ENCODE measurements at places on chromosomes 4 and X. TPM values are rescaled to one million over a fixed set of nuclear protein-coding genes. Genes with fewer than 3 reads are reported as not detected.

DNA sequence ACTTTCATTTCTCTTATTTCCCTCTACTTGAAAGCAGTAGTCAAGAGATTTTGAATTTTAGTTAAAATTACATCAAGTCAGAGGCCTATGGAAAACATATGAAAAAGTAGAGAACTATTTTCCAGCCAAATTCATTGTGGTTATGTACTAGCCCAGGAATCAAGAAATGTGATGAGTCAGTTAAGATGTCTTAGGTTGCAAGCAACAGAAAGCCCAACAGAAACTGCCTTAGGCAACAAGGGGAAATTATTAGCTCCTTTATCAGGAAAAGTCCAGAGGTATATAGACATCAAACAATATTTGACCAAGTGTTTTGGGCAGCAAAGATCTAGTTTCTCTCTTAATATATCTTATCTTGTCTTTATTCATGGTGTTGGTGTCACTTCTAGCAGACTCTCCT is 37.8 kb upstream of the FRMD7 start:
- no peak for DNase-seq

DNA sequence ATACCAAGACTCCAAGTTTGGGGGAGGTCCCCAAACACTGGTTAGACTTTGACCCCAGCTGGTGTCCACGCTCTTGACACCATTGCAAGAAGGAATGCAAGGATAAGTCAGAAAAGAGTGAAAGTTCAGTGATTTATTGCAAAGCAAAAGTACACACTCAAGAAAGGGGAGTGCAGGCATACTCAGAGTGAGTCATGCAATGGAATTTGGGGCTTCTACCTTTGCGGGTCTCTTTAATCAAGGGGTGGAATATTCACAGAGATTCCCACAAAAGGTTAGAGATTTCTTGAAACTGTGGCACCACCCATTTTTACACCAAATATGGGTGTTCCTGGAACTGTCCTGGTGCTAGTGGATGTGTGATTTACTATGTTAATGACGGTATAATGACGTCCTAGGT is 5.2 kb upstream of the SMIM10L2A start:
- DNase-seq = no peak

DNA sequence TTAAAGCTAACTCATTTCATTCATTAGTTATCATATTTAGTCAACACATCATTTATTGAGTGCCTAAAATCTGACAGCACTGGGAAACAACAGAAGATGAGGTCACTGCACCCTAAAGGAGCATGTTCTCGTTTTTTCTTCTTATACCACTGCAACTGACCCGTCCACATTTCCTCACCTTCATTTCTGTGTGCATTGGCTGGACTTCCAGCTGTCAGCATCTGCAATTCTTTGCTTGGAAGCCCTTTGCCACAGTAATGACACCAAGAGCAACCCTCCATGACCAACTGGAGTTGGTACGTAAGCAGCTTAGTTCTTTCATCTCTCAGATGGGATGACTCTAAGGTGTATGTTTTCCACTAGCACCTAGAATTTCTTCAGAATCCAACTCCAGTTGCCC is 13.2 kb downstream of the SHROOM3 start:
- no peak for DNase-seq

- no peak for DNase-seq
Observed at GRCh38 chrX:20402956-20403355, 136.2 kb upstream of the RPS6KA3 start.

DNA sequence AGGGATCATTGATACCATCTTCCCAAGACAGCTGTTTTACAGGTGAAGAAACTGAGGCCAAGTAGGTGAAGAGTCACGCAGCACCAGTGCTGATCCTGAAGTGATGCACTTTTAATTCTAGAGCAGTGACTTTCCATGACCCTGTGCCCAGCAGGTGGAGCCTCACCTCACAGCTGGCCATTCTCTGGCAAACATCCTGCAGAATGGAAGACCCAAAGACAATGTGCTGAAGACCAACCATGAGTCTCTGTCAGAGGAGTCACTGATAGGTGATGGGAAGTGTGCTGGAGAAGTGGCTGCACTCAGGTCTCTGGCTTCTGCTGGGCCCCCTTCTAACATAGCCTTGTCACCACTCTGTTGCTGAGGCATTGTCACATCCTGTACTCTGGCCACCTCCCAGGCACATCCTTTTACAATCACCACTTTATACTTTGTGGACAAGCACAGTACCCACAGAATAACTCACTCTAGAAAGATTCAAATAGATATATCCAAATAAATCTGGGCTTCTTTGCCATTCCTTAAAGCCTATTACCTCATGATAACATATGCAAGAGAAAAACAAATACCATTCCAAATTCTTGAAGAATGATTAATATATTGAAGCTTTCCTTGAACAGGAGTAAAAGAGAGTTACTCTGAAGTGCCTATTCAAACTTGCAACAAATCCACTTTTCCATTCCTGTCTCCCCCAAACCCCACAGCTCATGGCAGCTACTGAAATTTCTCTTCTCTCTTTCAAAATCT is 64.1 kb upstream of the SCOC start:
- DNase-seq = no peak

TGIF2LX gene
- not detected for polyA plus RNA-seq

- no peak for DNase-seq
Observed at GRCh38 chr4:176601124-176601523, 191.6 kb downstream of the VEGFC start.

DNA sequence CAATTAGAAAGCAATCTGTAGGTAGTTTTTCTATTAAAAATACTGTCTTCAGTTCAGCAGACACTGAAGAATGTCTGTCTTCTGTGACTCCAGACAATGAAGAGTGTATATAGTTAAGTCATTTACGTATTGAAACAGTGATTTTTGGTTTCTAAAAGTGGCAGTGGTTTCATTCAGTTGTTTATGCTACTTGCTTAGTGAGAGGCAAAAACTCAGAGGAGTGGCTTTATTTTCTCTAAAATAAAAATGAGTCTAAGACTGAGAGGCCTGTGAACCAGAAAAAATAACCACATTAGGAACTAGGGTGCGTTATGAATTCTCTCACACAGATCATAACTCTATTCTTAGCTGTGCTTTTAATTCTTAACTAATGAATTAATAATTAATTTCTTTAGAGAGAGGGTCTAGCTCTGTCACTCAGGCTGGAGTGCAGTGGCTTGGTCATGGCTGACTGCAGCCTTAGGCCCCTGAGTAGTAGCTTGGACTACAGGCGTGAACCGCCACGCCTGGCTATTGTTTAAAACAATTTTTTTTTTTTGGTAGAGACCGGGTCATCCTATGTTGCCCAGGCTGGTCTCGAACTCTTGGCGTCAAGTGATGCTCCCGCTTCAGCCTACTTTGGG is 31.4 kb downstream of the FREM3 start:
- DNase-seq = no peak

Measured in left renal cortex interstitium (tissue), 4 donors.